ENCODE measurements at places on chromosomes 11 and 22.

DNA sequence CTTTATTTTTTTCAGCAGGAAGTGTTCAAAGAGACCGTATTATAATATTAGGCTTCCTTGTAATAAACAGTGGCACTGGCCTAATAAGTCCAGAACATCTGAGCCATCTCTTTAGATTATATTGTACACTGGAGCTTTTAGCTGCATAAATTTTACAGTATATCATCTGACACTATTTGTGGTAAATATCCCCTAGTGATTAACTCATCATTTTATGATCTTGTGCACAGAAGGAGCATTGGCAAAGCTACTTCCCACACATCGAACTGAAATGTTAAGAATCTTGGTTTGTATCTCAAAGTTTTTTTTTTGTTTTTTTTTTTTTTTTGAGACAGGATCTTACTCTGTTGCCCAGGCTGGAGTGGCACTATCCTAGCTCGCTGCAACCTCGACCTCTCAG lies 162.7 kb downstream of the HIPK3 start:
- DNase-seq = no peak

DNA sequence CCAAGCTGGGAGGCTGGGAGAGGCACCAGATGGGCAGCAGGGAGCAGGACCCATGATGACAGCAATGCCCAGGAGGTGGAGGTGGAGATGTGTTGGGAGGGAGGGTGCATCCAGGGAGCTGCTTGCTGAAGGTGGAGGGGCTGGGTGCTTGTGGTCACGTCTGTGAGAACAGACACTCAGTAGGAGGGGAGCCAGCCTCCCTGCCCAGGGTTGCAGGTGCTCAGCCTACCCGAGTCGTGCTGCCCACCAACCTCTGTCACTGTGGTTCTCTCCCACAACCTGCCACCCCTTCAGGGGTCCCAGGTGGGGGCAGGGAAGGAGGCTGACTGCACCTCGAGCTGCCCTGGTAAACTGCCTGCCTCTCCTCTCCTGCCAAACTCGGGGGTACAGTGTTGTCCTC lies 5.5 kb downstream of the PRDX5 start:
- DNase-seq = no peak

GRCh38 chr11:83257761-83258168 lies 28.4 kb downstream of the CCDC90B start:
- no peak for DNase-seq

GRCh38 chr11:92455210-92455790 lies 230.7 kb downstream of the FAT3 start:
- no peak for DNase-seq

DNA sequence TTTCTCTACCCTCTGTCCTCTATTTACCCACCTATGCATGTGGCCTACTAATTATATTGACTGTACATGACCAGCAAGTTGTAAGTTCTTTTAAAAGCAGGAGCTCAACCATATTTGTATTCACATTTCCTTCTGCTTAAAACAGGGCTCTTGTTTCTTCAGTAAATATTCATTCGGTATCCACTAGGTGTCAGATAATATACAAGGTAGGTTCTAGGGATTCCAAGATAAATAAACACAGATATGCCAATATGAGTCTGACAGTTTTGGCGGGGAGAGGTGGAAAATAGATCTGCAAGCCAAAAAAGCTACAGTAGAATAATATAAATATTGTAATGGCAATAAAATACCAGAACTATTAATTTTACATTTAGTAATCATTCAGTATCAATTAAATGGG lies 15.3 kb upstream of the RAB30 start:
- no peak for DNase-seq

DNA sequence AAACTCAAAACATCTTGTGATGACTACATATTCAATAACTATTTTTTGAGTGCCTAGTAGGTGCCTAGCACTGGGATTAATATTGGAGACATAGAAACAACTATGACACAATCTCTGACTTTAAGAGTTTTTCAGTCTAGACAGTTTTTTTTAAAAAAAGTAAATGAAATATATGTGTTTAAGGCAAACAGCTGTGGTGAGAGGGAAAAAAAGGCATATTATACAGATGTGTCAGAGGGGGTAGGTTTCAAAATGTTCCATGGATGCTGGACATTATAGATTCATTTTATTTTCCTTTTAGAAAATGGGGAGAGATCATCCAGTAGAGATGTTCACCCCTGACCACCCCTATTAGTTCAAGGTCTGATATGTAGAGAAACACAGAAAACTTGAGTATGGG lies 90.8 kb downstream of the LUZP2 start:
- DNase-seq = no peak

DNA sequence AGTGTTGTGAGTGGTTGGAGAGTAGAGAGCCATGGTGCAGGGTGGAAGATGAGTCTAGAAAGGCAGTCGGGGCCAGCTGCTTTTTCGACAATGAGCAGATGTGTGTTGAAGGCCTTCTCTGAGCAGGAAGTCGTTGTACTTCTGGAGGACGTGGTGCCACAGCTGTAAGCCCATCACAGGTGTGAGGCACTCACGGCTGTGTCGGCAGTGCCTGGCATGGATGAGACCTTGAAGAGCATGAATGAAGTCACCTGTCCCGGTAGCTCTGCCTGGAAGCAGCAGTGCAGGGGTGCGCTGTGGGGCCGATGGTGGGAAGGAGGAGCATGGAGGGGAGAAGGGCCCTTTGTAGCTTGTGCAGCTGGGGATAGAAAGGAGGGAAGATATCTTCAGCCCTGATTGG lies 165.2 kb downstream of the PKNOX2 start:
- no peak for DNase-seq

GRCh38 chr11:57936050-57936418 lies 87.6 kb upstream of the OR9Q1 start:
- DNase-seq = no peak

- no peak for DNase-seq
Observed at GRCh38 chr11:390175-390574, 3.8 kb upstream of the PKP3 start.

GRCh38 chr22:29707010-29707409 lies 12.8 kb upstream of the CABP7 start:
- DNase-seq = no peak

GRCh38 chr11:64831411-64831891 lies 13.0 kb downstream of the CDC42BPG start:
- DNase-seq = no peak

DNA sequence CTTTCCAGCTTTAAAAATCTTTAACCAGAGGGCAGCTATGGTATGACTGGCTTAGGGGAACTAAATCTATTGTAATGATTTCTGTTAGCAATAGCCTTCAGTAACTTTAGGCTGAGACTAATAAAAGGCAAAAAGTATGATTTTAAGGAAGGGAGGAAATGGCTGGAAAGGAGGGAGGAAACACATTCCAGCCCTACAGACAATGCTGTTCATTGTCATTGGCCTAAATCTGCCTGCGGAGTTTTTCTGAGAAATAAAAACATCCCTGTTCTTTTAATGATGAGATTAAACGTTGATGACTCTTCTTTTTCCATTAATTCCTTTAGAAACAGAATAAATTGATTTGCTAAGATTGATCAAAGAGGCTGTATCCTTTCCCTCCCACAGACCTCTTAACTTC lies 99.6 kb upstream of the GRAMD1B start:
- DNase-seq = no peak

DNA sequence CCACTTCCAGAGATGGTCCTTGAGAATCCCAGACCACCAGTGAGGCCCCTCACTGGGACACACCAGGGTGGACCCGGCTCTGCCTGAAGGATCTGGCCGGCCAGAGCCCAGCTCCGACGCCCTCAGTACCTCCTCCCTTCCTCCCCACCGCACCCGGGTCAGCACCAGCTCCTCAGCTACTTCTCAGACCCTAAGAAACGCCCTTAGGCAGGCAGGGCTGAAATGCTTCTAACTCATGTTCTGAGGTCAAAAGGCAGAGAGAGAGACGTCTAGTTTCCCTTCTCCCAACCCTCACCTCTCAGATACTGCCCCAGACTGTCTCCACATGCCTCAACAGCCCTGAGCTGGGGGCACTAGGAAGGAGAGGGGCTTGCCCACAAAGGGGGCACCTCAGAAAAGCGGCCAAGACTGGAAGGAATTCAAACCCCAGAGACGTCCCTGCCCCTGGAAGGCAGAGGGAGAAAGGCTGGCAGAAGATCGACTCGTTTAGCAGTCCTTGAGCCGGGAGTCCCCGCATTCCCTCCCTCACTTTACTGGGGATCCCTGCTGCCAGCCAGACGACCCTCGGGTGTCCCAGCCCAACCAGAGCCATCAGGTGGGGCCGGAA lies 539 bp downstream of the USH1C start:
- no peak for DNase-seq

GRCh38 chr11:125326126-125326525 lies 161.6 kb downstream of the PKNOX2 start:
- DNase-seq = no peak

- DNase-seq = no peak
Observed at GRCh38 chr11:46617972-46618314, 590 bp downstream of the ATG13 start.

- DNase-seq = no peak
Observed at GRCh38 chr11:72380132-72380503, 54.2 kb downstream of the CLPB start.

- no peak for DNase-seq
Observed at GRCh38 chr11:72787216-72788104, 6.4 kb downstream of the STARD10 start.

- no peak for DNase-seq
Observed at GRCh38 chr22:45966320-45966894, 10.6 kb downstream of the WNT7B start.

GRCh38 chr11:9834291-9834690 lies 170.4 kb downstream of the SWAP70 start:
- no peak for DNase-seq

GRCh38 chr11:2697866-2698265 lies 1.9 kb downstream of the KCNQ1OT1 start:
- no peak for DNase-seq

DNA sequence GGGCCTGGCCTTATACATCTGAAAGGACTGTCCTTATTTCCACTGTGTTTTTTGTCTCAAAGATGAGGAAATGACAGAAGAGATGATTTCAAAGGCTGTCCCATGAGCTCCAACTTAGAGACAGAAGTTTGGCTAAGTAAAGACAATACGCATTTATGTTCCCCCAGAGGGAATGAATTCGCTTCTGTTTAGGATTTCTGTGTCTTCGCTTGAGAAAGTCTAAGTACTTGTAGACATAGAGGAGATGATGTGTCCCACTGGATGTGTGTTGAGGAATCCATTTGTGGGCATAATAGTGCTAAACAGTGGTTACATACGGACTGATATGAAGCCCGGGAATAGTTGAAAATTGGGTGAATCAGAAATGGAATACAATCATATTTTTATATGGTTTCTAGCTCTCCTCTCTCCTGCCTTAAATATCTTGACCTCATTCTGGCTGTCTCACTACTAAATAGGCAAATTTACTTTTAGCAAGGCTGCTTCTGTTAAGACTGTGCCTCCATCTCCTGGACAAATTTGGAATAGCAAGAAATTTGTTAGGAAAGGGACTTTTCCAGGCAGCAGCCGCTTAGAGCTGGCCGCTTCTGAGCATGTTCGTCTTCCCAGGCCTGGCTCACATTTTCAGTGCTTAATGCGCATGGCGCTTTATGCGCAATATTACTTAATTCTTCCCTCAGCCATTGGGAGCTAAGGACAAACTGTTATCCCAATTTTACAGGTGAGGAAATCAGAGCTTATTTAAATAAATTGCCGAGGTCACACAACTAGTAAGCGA lies 1.9 kb upstream of the PEX26 start:
- peak; percentile 78 for DNase-seq

DNA sequence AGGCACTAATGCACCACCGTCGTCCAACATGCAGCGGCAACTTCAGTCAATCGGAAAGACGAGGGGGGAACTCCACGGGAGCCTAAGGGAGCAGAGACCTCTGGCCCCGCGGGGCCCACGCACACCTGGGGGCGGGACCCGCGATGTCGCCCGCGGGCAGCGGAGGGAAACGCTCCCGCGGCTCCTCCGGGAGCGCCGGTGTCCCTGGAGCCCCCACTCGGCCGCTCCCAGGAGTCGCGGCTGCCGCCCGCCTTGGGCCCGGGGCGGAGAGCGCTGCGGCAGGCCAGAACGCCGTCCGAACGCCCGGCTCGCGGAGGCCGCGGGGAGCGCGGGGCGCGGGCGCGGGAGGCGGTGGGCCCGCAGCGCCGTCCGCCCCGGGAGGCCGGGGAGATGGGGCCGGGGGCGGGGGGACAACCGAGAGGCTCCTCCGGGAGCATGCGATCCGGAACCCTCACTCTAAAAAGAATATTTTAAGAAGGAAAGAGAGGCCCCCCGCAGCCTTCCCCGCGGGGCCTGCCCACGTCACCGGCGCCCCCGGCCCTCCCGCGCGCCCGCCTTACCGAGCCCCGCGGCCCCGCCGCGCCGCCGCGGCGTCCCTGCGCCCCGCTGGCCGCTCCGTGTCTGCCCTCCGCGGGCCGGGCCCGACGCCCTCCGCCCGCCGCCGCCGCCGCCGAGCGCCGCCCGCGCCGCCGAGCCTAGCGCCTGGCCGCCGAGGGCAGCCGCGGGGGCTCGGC lies 86.6 kb upstream of the ARHGAP32 start:
- peak; percentile 47 for DNase-seq

DNA sequence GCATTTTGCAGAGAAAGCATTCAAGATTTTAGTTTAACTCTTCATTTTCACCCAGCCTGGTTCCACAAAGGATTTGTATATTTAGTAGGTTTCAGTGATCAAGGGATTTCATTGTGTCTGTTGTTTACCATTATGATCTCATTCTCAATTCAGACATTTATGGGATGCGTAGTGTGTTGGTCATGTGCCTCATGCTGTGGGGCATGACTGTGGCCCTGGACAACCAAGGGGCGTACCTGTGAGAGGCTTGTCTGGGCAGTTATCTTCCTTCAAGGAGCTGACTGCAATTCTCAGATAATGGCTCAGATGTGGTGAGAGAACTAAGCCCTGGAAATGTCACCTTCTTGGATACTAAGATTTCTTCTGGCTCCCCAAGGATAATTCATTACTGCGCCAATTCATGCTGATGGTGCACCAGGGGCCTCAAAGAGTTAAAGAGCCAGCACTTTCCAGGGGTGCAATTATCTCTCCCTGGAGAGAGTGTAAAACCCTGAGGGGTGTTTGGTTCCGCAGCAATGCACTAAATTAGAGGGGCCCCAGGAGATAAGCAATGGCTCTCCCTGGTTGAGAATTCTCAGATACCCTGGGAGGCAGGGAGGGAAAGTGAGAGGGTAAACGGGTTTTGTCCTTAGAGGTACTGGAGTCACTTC lies 32.2 kb downstream of the SLC6A5 start:
- DNase-seq = no peak

DNA sequence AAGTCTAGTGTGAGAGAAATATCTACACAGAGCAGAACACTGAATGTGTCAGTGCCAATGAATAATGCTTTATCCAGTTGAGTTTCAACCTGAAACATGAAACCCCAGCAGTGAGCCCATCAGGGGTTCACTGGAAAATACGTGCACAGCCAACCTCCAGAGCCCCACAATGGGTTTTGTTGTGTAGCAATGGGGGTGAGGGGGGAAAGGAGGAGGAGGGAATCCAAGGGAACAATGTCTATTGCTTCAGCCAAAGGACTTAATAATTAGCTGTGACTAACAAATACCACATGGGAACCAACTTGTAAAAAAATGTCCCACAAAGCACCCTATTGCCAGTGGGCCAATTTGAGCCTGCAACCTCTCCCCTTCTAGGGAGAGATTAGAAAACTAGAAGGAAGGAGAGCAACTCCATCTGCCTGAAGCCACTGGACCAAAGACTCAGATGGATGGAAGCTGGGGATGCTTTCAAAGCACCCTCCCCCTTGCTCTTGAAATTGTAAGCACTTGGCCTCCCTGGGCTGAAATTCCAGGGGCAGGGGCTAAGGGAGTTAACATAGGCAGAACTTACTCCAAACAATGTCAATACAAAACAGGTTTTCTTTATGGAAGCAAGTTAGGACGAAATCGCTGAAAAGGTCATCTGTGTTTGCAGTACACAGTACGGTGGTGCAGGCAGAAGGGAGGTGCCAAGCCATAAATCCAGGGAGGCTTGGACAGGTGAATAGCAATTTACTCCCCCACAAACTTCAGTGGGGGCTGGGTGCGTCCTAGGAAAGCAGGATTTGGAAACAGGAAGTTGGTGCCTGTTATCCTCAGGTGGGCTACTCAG lies 99.8 kb downstream of the ARL14EP start:
- DNase-seq = no peak

All from head of caudate nucleus (tissue), 42 donors.